ENCODE measurements at places on chromosomes 16 and 17. TPM values are rescaled to one million over a fixed set of nuclear protein-coding genes. Genes with fewer than 3 reads are reported as not detected.

TAC4 gene
- not detected for total RNA-seq

TMEM95 gene
- total RNA-seq = not detected

AARSD1 gene
- 17.8 TPM for total RNA-seq

ABI3 gene
- total RNA-seq = 6.2 TPM

CMTM2 gene
- total RNA-seq = 1.1 TPM

HBA1 gene
- 84.4 TPM for total RNA-seq

TEX19 gene
- not detected for total RNA-seq

CLEC3A gene
- total RNA-seq = not detected

CDR2L gene
- total RNA-seq = 11.5 TPM

TTYH2 gene
- total RNA-seq = 8.1 TPM

KRTAP1-1 gene
- not detected for total RNA-seq

OTOA gene
- 1.1 TPM for total RNA-seq

TMC5 gene
- total RNA-seq = 7.1 TPM

DNA sequence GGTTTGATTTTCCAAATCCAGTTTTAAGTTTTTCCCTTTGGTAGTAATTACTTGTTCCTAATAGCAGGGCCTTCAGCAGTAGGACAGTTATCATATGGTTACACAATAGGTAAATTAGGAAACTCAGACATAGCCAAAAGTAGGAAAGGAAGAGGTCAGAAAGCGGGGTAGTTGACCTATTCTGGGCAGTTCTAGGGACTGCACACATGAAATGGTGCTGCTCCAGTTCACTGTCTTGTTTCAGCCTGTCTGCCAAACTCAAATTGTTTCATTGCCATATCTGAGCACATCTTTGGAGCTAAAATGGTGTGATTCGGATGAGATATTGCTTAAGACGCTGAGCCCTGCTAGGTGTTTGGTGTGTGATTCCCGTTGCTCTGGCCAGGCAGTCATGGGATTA, 56.7 kb downstream of the TANGO6 start:
- DNase-seq = no peak

DNA sequence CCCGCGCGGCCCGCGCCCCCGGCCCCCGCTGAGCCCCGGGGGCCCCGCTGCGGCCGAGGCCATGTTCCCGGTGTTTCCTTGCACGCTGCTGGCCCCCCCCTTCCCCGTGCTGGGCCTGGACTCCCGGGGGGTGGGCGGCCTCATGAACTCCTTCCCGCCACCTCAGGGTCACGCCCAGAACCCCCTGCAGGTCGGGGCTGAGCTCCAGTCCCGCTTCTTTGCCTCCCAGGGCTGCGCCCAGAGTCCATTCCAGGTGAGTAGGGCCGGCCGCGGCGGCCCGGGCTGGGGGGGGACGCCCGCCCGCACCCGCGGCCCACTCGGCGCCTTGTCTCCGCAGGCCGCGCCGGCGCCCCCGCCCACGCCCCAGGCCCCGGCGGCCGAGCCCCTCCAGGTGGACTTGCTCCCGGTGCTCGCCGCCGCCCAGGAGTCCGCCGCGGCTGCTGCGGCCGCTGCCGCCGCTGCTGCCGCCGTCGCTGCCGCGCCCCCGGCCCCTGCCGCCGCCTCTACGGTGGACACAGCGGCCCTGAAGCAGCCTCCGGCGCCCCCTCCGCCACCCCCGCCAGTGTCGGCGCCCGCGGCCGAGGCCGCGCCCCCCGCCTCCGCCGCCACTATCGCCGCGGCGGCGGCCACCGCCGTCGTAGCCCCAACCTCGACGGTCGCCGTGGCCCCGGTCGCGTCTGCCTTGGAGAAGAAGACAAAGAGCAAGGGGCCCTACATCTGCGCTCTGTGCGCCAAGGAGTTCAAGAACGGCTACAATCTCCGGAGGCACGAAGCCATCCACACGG, 504 bp downstream of the MAZ start:
- DNase-seq = no peak

GRCh38 chr17:38353086-38353604, 1.5 kb downstream of the SOCS7 start:
- no peak for DNase-seq

DNA sequence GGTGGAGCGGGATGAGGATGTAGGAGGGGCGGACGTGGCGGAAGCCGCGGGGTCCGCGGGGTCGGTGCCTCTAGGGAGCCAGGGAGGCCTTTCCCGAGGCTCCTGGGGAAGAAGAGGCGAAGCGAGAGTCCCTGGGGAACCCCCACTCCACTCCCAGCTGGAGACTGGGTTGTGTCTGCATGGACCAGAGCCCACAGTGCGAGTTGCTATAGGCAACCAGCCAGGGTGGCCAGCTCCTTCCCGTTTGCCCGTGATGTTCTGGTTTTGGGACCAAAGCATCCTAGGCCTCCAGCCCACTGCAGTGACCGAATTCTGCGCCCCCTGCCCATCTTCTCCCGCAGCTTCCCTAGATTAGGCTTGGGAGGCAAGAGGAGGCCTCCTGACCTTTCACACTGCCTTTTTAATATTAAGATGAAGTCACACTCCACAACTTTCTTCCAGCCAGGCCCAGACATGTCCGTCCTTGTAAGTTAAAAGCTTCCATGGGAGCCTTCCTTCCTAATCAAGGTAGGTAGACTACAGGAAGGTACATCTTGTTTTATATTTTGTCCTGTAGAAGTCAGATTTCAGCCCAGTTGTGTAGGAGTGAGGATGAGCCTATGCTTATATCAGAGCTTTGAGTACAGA, 469 bp downstream of the AMZ2 start:
- DNase-seq = no peak

DNA sequence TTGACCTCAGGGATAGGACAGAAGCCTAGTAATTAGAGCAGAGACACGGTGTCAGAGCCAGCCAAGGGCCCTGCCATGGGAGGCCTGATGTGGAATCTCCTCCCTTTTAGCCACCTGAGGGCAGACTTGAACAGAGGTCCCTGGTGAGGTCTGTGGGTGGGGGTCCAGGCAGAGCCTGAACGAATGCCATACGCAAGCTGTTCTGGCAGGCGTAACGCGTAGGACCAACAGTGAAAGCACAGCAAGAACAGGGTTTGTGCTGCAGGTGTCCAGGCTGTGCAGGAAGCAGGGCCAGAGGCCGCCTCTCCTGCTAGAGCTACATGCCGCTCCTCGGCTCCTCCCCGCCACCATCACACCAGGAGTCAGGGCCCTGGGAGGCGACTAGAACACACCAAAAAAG, 81.9 kb upstream of the TBX2 start:
- DNase-seq = no peak

GRCh38 chr17:29430275-29430674, 40.1 kb downstream of the TAOK1 start:
- DNase-seq = no peak

DNA sequence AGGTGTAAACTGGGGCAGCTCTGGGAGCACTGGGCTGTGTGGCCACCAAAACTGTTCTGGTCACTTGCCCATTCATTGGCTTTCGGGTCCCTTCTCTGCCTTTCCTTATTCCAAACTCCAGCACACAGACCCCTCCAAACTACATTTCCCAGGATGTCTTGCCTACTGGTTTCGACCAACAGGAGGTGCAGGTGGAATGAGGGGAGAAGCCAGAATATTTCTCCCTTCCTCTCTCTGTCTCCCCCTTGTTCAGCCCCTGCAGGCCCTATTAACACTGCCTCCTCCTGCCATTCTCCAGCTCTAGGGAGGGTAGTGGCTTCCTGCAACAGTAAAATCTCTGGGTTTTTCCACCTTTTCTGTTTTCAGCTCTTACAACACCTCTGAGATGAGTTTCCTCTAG, 13.2 kb upstream of the NAGPA start:
- DNase-seq = no peak

DNA sequence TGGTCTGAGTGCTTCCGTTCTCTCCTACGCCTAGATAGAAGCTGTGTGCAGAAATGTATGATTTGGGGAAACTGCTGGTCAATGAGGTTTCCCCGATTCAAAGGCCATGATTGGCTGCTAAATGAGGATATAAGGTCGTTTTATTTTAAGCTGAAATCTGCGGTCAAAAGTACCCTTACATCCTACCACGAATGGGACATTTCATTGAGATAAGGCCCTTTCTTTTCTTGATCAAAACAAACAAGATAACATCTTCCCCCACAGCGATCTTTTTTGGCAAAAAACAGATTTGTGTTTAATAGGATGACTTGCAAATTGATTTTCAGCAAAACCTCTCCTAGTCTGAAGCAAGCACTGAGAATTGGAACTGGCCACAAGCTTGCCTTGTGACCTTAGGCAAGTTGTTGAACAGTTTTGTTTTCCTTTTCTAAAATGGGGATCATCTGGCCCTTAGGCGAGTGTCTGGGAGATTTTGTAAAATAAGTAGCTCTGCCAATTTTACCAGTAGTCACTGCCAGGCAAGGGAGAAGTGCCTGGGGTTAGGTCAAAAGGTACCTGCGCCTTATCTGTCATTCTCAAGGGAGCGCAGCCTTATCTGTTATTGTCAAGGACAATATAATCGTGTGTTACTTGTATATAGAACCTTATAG, 635 bp downstream of the SCPEP1 start:
- DNase-seq = no peak

- peak; percentile 42 for DNase-seq
Observed at GRCh38 chr17:79919164-79919585, 79.9 kb upstream of the CBX4 start.

GRCh38 chr16:3171181-3171854, 16.7 kb upstream of the OR1F1 start:
- DNase-seq = no peak

- no peak for DNase-seq
Observed at GRCh38 chr17:5798094-5798493, 213.8 kb upstream of the NLRP1 start.

DNA sequence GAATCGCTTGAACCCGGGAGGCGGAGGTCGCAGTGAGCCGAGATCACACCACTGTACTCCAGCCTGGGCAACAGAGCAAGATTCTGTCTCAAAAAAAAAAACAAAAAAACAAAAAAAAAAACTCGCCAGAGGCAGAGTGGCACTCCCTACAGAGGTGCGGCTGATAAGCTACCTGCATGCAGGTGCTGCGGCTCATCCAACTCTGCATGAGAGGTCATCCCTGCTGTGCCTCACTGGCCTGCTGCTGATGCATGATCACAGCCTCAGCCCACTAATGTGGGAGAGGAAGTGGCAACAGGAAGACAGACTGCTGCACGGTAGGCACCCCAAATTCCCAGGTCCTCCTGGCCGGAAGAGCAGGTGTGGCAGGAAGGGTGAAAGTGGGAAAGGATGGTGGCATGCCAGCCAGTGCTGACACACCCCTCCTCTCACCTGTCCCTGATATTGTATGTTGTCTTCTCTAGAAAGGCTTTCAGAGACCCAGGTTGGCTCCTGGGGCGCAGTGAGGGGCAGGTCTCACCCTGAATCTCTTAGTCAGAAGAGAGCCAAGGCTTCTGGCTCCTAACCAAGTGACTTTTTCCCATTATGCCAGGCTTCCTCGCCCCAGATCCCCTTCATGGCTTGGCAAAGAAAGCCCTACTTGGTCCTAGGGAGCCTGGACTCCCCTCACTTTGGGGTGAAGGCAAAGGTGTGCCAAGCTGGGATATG, 11.8 kb downstream of the NXPH3 start:
- no peak for DNase-seq

- no peak for DNase-seq
Observed at GRCh38 chr16:58475091-58475619, 24.8 kb upstream of the NDRG4 start.

DNA sequence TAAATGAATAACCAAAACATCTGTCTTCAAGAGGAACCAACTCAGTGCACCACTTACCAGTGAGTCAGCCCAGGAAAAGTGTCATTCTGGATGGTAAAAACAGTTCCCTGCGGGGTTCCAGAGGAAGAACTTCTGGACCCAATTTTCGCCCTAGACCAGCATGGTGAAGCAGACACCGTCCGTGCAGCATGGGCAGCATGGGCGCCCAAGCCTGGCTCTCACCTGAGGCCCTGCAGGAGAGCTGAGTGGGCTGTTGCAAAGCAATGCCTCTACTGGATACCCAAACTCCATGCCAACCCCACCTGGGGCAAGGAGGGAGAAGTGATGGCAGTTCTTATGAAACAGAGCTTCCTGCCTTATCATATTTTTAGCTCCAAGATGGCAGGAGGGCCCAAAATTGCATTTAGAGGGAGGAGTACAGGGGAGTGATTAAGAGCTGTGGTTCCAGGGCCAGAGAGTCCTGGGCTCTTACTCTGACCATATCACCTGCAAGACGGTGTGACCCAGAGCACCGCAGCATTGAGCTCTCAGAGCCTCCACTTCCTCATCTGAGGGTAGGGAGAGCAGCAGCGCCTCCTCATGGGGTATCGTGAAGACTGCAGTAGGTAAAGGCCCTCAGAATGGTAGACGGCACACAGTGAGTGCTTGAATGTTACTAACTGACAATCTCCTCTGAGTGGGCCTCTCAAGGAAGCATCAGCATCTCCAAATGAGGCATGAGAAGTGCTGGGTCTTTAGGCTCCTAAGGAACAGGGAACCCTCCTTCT, 16.6 kb upstream of the INPP5K start:
- no peak for DNase-seq

GRCh38 chr17:68033636-68034451, 1.7 kb upstream of the KPNA2 start:
- no peak for DNase-seq

- no peak for DNase-seq
Observed at GRCh38 chr16:27441998-27442397, 40.0 kb downstream of the IL21R start.

- DNase-seq = no peak
Observed at GRCh38 chr17:32833076-32833475, 43.8 kb downstream of the MYO1D start.

GRCh38 chr17:39928858-39929645, 1.5 kb downstream of the LRRC3C start:
- no peak for DNase-seq

DNA sequence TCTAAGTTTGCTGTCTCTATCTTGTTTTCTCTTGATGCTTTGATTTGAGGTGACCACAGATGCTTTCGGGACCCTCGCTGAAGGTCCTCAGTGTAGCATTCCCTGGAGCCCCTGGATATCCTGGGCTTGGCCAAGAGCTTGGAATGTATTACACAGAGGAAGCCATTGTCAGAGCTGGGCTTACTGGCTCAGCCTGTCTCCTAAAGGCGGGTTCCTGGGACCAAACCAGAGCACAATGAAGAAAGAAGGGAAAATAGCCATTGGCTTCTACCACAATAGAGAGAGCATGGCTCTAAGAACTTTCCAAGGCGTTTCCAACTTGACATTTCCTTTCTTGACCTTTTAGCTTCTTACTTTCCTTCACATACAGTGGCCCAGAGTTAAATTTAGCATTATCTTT, 229.3 kb downstream of the HS3ST3A1 start:
- DNase-seq = no peak

- DNase-seq = no peak
Observed at GRCh38 chr16:27646806-27647205, 96.9 kb downstream of the KATNIP start.

DNA sequence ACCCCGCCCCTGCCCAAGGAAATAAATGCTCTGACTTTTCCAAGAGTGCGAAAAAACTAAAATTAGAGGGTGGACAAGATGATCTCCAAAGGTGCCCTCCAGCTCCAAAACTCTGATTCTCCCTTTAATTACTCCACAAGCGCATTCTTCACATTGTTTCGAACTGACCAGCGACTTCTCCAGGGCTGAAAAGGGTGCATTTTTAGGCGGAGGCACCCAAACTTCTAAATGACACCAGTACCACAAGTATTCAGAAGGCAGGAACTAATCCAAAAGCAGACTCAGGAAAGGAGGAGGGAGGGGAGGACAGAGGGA, 750 bp downstream of the ZFHX3 start:
- DNase-seq = no peak
